Astrocyte of the hippocampus (primary cell): ENCODE measurements at places on chromosomes 2 and 18.
A peak's percentile ranks its signal among the peaks of the same experiment; 100 is the strongest.

GRCh38 chr2:140542627-140543026, 1588.2 kb downstream of the LRP1B start:
- DNase-seq: no peak

GRCh38 chr2:214019973-214020345, 390.9 kb upstream of the VWC2L start:
- no peak for DNase-seq

- peak; percentile 46 for DNase-seq
Measured at GRCh38 chr2:224841910-224842309, 125.7 kb upstream of the CCDC195 start.

- DNase-seq: peak; percentile 62
Measured at GRCh38 chr18:28147674-28148171, 29.2 kb downstream of the CDH2 start.
